ENCODE measurements at places on chromosomes 6 and 20.

- DNase-seq = no peak
Observed at GRCh38 chr6:137163732-137164318, 9.6 kb downstream of the IL22RA2 start.

GRCh38 chr20:50308513-50309279 lies 118.1 kb downstream of the CEBPB start:
- peak; percentile 99 for DNase-seq

GRCh38 chr6:56963043-56963442 lies 8.1 kb downstream of the BEND6 start:
- no peak for DNase-seq

- no peak for DNase-seq
Observed at GRCh38 chr6:109606359-109606758, 84.6 kb downstream of the AK9 start.

DNA sequence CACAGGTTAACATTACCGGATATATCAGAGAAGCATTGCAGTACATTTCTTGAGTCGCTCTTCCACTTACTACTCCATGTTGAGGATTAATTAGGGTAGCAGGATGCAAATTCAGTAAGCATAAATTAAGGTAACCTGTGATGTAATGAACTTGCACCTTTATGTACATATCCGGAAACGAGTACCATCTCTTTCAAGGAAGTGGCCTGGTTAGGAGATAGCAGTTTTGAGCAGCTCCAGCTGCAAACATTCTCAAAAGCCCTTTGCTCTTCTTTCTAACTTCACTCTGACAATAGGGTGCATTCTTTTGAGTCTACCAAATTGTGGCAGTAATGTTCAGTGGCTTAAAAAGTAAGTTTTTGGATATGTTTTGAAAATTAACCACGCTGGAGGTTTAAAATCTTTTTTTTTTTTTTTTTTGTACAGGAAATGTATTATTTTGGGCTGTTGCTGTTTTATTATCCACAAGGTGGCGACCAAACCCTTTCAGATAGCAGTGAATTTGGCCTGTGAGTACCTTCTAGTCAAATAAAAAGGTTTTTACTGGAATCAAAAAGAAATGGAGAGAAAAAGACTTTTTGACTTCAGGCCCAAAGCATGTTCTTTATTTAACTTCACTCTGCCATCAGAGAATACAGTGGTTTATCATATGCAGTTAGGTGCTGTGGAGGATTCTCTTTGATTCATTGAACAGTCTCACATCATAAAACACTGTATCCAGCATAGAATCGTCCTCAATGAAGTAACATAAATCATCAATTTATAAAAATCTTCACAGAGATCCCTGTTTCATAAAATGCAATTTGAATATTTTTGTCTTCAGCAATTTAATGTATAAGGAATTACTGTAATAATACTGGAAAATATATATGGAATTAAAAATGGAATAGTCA lies 8.9 kb downstream of the FAM217B start:
- DNase-seq = peak; percentile 61

GRCh38 chr20:16530201-16530681 lies 43.0 kb downstream of the KIF16B start:
- DNase-seq = no peak

- no peak for DNase-seq
Observed at GRCh38 chr6:140382355-140382754, 1007.9 kb upstream of the CITED2 start.

- DNase-seq = no peak
Observed at GRCh38 chr6:8325743-8326142, 109.6 kb downstream of the SLC35B3 start.

- DNase-seq = peak; percentile 77
Observed at GRCh38 chr6:111709615-111710398, 104.1 kb upstream of the TRAF3IP2 start.

DNA sequence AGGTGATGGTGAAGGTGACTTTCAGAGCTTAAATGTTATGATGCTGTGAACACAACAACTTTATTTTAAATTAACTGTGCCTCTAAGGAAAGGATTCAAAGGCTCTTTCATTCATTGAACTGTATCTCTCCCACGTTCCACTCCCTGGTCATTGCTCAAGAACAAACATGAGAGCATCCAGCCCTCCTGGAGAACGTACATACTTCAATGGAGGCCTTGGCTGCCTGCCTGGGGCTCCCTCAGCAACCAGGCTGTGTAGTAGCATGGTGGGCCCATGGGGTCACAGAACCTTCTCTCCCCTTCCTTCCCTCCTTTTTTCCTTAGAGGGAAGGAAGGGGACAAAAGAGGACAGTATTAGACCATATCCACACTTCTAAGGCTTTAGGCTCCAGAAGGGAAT lies 234.3 kb downstream of the CDC5L start:
- no peak for DNase-seq

Data from fibroblast of skin of right quadriceps (primary cell).